ENCODE measurements at places on chromosomes 4 and X.

DNA sequence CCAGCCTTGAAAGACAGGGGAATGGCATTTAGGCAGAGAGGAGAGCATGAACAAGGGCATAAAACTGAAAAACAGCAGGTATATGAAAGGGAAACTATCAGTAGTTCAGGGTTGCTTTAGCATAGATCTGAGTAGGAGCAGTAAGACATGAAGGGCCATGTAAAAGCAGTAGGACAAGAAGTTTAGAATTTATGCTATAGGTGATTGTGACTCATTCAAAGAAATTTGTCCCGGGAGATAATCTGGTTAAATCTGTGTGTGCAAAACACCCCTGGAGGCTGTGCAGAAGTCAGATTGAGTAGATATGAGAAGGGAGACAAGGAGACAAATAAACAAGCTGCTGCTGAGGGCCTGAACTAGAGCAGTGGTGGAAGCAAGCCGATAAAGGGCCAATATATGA lies 109.1 kb upstream of the BMP3 start:
- DNase-seq = no peak

DNA sequence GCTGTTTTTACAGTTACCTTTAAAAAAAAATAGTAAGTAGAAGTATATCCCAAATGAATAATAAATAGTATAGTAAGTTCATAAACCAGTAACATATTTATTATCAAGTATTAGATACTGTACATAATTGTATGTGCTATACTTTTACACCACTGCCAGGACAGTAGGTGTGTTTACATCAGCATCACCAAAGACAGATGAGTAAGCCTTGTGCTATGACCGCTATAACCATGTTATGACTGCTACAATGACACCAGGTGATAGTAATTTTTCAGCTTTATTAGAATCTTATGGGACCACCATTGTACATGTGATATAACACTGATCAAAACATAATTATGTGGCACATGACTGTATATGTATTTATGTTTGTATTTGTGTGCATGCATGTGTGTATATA lies 27.3 kb downstream of the PABPC4L start:
- no peak for DNase-seq

GRCh38 chrX:103530545-103530944 lies 11.3 kb upstream of the RAB40A start:
- peak; percentile 25 for DNase-seq

DNA sequence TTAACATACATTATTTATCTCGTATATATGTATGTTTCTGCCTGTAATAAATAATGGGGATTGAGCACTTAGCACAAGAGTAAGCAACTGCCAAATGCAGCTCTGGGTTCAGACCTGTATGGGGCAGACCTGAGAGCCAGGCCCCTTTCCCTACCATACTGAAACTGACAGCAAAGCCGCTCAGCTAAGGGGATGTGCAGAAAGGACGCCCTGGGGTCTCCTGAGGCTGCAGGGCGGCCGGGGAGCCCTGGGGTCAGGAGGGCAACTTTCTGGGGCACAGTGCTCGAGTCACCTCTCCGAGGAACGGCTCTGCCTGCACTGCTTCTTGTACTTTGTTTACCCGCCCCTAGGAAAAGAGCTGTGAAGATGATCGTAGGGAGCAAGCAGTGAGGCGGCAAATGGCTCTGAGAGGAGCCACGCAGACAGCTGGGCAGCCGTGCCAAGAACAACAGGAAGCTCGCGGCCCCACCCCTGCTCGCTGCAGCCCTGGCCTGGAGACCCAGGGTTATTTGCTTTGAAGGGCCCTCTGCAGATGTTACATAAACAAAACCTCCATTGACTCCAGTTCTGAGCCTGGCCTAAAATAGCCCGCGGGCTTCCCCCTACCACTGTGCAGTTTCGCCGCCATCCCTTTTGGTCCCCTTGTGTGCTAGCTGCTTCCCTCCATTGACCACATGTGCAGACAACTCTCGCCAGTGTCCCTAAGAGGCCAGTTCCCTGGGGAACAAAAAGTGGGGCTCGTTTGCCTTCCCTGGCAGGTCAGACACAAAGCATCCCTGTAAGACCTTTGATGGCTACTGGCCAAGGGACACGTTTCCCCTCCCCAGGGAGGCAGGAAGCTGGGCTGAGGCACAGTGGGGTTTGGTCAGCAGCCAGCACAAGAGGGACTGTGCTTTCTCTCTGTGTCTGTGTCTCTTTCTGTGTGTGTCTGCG lies 111.3 kb upstream of the LNX1 start:
- peak; percentile 86 for DNase-seq

DNA sequence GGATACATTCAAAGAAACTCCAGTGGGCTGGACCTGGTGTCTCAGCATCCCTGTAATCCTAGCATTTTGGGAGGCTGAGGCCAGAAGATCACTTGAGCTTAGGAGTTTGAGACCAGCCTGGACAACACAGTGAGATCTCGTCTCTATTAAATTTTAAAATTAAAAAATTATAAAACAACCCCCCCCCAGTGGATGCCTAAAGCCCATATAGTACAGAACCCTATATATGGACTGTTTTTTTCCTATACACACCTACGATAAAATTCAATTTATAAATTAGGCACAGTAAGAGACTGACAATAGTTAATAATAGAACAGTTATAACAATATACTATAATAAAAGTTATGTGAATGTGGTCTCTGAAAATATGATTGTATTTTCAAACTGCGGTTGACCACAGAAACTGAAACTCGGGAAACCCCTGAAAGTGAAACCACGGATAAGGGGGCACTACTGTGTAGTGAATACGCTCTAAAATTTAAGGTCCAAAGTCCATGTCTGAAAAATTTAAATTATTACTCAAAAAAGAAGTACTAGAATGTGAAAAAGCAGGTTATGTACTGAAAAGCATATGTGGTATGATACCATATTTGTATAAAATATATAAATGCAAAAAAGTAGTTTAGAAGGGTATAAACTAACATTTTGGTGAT lies 2.0 kb downstream of the SMIM14 start:
- DNase-seq = peak; percentile 47

DNA sequence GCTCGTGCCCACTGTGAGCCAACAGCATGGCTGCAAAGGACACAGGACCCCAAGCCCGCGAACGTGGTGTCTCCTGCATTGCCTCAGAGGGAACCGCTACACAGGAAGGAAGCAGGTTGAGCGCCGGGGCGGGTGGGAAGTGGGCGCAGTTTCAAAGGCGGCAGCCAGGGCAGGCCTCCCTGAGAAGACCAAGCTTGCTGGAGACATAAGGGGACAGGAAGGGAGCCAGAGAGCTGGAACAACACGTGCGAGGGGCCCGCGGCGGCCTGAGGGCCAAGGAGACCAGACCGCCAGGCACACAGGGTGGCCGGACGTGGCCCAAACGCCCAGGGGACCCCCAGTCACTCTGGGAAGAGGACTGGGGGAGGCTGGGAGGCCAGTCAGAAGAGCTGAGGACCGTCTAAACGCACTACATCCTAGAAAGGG lies 32.0 kb downstream of the CTBP1 start:
- no peak for DNase-seq

- no peak for DNase-seq
Observed at GRCh38 chrX:10237241-10237640, 80.5 kb downstream of the CLCN4 start.

Data from fibroblast of lung (primary cell).